WERI-Rb-1 (cell line): ENCODE measurements at places on chromosomes 12 and 14.

GRCh38 chr12:28574746-28575592 lies 384.7 kb downstream of the CCDC91 start:
- no peak for DNase-seq

DNA sequence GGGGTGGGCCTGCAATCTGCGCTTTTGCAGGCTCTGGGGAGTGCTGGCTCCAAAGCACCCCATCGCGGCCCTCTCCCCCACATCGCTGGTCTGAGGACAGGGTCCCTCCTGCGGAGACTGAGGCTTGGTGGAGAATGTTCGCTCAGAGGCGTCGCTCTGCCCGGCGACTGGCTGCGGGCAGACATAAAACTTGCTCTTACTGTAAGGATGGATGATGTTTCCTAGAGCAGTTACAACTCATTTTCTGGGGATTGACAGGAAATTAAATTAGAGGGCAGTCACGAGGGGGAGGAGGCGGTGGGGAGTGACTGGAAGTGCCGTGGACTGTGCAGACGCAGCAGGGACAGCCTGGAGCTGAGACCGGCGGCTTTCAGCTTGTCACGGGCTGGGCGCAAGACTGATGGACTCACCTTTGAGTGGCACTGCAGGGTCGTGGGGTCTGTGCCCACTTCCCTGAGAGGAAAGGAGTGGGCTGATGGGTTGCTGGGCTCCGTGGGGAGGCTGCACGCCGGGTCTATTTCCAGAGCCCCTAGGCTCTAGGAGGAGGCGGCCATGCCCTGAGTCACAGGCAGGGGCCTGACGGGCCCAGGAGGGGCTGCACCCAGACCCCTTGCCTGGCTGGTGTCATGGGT lies 32.8 kb downstream of the NOC4L start:
- DNase-seq, result no peak

DNA sequence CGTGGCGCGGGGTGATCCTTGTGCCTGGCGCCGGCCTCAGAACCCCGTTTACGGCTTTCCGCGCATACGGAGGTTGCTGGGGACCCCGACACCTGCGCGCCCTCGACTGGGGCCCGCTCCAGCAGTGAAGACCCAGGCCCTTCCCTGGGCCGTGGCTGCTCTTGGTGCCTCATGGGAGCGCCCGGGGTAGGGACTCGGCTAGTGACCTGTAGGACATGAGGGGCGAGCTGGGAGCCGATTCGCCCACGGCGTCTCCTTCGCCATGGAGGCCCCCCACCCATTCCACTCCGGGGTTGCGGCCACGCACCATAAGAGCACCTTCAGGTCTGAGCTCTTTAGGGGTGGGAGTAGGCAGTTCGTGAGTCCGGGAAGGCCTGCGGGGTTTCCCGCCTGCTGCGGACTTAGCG lies 14.2 kb upstream of the PAX9 start:
- DNase-seq, result no peak

- no peak for DNase-seq
Measured at GRCh38 chr12:49564686-49565405, 3.1 kb downstream of the MCRS1 start.

DNA sequence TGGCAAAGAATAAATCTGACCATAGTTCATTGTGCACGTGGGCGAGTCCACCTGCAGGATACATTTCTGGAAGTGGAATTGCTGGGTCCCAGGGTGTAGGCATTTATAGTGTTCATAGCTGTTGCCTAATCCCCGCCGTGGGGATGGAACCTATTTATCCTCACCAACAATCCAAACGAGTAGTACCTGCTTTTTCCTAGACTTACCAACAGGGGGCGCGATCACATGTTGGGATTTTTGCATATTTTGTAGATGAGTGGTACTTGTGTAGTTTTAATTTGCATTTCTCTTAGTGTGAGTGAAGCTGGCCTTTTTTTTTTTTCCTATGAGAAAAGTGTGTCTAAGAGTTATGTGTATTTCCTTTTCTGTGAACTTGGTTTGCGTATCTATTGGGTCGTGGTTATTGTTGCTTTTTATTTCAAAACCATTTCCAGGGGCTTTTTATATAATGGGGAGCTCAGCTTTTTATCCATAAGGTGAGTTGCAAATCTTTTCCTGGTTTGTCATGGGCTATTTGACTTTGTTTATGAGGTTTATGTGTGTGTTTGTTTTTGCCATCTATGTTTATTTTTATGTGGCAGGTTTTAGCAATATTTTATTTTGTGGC lies 67.2 kb downstream of the CCDC92 start:
- peak; percentile 57 for DNase-seq

DNA sequence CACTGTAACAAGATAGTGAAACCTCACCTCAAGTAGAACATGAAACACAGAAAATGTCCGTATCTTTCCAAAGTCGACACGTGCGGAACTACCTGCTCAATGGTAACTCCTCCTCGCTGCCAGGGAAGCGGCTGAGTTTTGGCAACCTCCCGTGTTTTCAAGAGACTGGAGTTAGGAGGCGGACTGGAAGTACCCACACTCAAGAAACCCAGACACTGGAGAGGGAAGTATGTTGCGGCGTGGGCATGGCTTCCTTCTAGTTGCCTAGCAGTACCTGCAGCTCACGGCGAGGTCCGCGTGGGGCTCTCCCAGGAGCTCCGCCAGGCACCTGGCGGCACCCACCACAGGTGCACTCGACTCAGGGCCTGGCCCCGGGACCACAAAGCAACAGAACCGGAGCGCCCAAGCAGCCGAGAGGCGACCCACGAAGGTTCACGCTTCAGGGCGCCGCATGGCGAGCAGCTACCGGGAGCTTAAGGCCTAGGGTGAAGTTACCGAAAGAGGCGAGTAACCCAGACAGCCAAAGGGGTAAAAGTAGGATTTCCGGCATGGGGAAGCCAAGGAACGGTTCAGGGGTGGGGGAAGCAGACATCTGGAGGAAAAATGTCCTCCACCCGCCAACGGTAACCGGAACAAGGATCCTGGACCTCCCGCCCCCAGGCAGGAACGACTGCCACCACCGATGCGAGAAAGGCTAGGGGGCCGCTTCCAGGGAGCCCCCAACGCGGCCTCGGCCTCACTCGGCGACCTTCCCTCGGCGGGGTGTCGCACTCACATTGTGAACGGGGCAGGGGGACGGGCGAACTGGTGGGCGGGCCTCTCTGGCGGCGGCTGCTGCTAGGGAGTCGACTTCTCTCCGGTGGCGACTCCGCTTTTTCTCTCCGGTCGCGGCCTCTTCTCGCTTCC lies 608 bp downstream of the PTGES3 start:
- peak; percentile 29 for DNase-seq

DNA sequence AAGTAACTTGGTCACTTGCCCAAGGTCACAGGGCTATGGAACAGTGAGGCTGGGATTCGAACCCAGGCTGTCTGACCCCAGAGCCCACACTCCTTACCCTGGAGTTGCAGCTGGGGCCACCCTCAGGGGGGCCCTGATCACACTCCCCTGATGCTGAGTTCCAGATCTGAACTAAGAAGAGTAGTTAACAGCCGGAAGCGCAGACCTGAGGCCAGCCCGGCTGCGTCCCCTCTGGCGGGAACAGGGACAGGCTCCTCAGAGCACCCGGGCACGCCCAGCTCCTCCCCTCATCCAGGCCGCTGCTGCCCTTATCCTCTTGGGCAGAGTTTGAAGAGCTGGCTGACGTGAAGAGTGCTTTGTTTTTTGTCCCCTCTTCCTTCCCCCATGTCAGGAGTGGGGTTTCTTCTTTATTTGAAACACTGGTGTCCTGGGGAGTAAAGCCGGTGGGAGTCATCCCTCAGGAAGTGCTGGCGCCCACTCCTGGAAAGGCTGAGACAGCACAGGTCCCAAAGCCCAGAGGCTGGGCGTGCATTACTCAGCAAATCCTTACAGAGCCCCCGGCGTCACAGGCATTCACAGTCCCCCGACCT lies 8.7 kb downstream of the PHB2 start:
- peak; percentile 84 for DNase-seq

DNA sequence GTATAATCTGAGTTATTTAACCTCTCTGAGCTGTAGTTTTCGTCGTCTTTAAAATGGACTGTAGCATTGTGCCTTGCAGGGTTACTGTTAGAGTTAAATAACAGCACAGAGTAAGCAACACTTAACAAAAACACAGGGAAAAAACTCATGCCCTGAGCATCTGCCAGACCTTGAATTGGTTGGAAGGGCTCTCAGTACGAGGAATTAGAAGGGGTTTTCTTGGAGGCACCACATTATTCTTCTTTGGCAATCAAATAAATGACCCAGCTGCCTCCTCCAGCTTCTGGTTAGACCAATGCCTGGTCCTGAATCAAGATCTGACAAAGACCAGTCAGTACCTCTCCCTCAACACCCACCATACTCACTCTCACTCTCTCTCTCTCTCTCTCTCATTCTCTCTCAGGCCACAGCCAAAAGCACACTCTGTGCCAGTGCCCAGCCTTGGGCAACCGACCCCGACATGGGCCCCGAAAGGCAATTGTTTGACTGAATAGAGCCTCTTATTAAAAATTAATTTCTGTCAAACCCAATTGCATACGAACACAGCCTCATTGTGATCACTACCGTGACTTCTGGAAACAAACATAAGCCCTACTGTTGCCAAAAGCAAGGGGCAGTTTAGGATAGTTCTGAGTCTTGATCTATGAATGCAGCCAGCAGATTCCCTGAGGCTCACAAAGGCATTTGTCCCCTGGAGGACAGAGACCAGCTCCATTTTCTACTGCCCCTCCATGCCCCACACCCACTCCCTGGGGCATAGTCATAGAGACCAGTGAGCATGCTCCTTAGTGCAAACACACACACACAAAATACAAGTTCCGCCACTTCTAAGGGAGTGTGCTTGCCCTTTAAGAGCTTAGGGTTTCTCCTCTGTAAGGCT lies 23.9 kb downstream of the DUSP6 start:
- DNase-seq, result no peak

DNA sequence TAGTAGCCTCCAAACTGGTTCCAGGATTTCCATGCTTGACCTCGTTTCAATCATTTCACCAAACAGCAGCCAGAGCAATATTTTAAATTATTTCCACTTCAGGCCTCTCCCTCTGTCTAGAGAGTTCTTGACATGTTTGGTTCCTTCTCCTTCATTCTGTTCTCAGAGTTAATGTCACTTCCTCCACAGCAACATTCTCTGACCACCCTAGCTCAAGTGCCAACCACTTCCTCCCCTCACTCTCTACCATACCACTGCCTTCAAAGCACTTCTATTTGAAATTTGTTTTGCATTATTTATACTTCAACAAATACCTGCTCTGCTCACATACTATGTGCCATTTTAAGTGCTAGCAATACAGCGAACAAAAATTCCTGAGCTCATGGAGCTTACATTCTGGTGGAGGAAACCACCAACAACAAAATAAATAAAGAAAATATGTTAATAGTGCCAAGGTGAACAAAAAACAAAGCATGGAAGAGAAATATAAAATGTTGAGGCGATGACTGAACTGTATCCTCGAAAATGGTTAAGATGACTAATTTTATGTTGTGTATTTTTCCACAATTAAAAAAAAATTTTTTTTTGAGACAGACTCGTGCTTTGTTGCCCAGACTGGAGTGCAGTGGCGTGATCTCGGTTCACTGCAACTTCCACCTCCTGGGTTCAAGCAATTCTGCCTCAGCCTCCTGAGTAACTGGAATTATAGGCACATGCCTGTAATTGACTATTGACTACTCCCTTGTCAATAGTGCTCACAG lies 17.3 kb downstream of the BAZ1A start:
- DNase-seq, result no peak

DNA sequence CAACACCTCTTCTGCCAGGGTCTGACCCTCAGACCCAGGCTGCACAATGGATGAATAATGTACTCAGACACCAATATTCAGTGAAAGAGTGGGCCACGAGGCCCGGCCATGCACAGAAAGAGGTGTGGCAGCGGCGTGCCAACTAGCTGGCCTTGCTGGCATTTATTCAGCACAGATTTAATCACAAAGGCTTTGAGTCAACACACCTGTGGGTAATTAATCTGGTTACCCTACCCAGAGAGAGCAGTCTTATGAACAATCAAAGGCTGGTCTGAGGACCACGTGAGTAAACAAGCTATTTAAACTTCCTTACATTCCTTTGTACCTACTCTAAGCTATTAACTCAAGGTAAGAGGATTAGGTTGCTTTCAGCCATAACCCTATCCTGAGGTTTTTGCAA lies 324.8 kb downstream of the C12orf50 start:
- DNase-seq, result no peak

- no peak for DNase-seq
Measured at GRCh38 chr12:91053951-91054715, 3.7 kb downstream of the KERA start.

GRCh38 chr12:99528478-99528877 lies 119.1 kb upstream of the GARIN6 start:
- DNase-seq, result no peak

- no peak for DNase-seq
Measured at GRCh38 chr12:22103418-22103817, 57.4 kb downstream of the CMAS start.

DNA sequence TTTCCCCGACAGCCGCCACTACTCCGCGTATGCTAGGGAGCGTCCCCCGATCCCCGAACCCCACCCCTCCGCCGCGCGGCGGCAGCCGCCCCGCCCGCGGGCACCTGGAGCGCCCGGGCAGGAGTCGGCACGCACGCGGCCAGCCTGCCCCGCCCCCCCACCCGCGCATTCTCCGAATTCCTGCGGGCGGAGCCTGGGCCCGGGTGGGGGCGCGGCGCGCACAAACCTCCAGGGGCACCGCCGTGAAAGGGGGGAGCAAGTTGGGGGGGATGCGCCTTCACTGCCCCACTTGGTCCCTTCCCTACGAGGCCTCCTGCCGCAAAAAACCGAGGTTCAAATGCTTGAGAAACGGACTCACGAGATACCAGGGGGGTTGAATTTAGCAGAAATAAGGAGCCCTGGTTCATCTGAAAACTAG lies 1.7 kb downstream of the AJUBA start:
- DNase-seq, result no peak

DNA sequence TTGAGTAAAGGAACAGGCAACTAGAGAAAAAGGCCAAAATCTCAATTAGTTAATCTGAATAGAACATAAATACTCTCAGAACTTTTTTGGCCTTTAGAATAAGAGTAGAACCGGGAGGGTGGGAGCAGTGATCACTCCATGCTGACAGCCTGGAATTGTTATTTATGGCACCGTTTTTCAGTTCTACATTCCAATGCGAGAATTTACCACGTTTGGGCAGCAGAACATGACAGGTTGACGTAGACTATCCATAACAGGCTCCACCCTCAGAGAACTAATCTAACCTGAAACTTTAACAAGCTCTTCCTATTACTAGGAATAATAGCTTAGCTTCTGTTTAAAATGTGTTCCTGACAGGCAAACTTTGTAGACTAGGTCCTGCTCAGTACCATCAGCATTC lies 379.1 kb downstream of the SEC23A start:
- DNase-seq, result no peak
